Activated CD4-positive, alpha-beta T cell treated with anti-CD3 and anti-CD28 coated beads, Interleukin-2, amount 10 ng/mL, durations not matched to agents 7 days and 5 days (primary cell): ENCODE measurements at places on chromosomes 4 and X. TPM values are rescaled to one million over a fixed set of nuclear protein-coding genes. Genes with fewer than 3 reads are reported as not detected.
A peak's percentile ranks its signal among the peaks of the same experiment; 100 is the strongest.

PLXNB3 gene
- 0.23 TPM for total RNA-seq

- H3K27me3 ChIP-seq, result peaks cover 2% of the 10 kb centered on the region
- H3K27ac ChIP-seq, result no peak within 1 kb of the TSS
- H3K36me3 ChIP-seq, result no peaks in the 10 kb centered on the region
- H3K4me3 ChIP-seq, result no peak within 1 kb of the TSS
- no peak for DNase-seq
- no peaks in the 10 kb centered on the region for H3K4me1 ChIP-seq
These were observed at the start of gene REELD1 for GRCh38 chr4:146214238-146214637. Gene REELD1 (plus strand): TSS chr4:146214538. CDS start chr4:146216953, 2,415 bp downstream.

- DNase-seq, result no peak
- no peaks in the 10 kb centered on the region for H3K27me3 ChIP-seq
- no peak overlapping the region for H3K27ac ChIP-seq
- no peaks in the 10 kb centered on the region for H3K36me3 ChIP-seq
- no peak overlapping the region for H3K4me3 ChIP-seq
These were observed 1321.1 kb downstream of the RAPGEF2 start for GRCh38 chr4:160423879-160424451.

DNA sequence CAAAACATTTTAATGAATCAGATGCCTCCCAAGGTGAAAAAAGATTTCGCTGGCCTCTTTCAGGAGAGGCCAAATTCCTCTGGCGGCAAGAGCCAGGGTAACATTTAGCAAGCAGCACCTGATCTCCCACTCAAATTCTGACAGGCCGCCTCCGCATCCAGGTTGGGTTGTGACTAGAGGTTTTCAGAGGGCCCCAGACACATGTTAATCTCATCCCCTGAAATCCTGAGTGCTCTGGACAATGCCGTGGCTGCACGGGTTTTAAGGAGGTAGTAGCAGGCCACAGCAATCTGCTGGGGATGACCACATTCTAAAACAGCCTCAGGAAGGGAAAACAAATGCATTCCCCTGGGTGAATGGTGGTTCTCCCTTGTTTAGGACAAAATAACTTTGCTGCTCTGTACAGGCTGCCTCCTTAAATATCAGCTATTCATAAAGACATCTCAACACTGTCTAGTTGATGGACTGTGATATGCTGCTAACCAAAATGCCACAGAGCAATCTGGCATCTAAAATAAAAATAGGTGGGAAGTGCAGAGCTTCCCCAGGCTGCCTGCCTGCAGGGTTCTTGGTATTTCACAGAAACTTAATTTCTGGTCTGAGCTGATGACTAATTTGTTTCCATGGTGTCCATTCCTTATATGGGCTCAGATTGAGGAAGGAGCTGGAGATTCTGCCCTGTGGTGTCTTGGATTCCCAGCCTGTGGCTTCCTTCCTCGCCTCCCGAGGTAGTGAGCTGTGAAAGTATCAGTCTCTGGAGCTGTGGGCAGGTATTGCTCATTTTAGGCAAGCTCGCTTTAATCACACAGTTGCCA is 202.0 kb downstream of the DCLK2 start:
- no peaks in the 10 kb centered on the region for H3K27me3 ChIP-seq
- H3K4me3 ChIP-seq, result no peak overlapping the region
- no peak overlapping the region for H3K27ac ChIP-seq
- H3K4me1 ChIP-seq, result no peaks in the 10 kb centered on the region
- H3K36me3 ChIP-seq, result peaks cover 25% of the 10 kb centered on the region
- no peak for DNase-seq

- H3K36me3 ChIP-seq, result no peaks in the 10 kb centered on the region
- H3K27ac ChIP-seq, result no peak overlapping the region
- DNase-seq, result no peak
- H3K27me3 ChIP-seq, result no peaks in the 10 kb centered on the region
These were observed 22.0 kb downstream of the ADH7 start for GRCh38 chr4:99413140-99413539.

HSFX2 gene
- total RNA-seq, result not detected

DNA sequence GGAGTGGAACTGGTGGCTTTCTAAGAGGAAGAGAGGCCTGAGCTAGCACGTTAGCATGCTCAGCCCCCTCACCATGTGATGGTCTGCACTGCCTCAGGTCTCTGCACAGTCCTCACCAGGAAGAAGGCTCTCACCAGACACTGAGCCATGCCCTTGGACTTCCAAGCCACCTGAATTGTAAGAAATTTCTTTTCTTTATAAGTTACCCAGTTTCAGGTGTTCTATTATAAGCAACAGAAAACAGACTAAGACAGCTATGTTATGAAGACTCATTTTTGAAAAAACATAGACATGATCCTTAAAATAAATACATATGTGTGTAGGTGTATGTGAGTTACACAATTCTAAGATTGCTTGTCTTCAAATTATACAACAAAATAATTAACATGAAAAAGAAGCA is 74.7 kb downstream of the CEP44 start:
- H3K27ac ChIP-seq, result no peak overlapping the region
- peaks cover 17% of the 10 kb centered on the region for H3K4me1 ChIP-seq
- no peak overlapping the region for H3K4me3 ChIP-seq
- no peak for DNase-seq
- H3K36me3 ChIP-seq, result no peaks in the 10 kb centered on the region

GRCh38 chr4:182826391-182826790 is 90.8 kb downstream of the DCTD start:
- DNase-seq, result peak; percentile 35
- H3K4me1 ChIP-seq, result peaks cover 12% of the 10 kb centered on the region
- no peaks in the 10 kb centered on the region for H3K36me3 ChIP-seq
- H3K27ac ChIP-seq, result peak overlapping the region; percentile 41
- H3K4me3 ChIP-seq, result no peak overlapping the region

- H3K27me3 ChIP-seq, result peaks cover 32% of the 10 kb centered on the region
- no peak for DNase-seq
- no peak overlapping the region for H3K4me3 ChIP-seq
- no peaks in the 10 kb centered on the region for H3K4me1 ChIP-seq
- H3K27ac ChIP-seq, result no peak overlapping the region
- no peaks in the 10 kb centered on the region for H3K36me3 ChIP-seq
These were observed 61.3 kb downstream of the STOX2 start for GRCh38 chr4:183966371-183966770.

- no peak overlapping the region for H3K4me3 ChIP-seq
- no peaks in the 10 kb centered on the region for H3K36me3 ChIP-seq
- no peaks in the 10 kb centered on the region for H3K4me1 ChIP-seq
- no peak overlapping the region for H3K27ac ChIP-seq
These were observed 2138.8 kb downstream of the PCDH7 start for GRCh38 chr4:32858971-32859370.

DNA sequence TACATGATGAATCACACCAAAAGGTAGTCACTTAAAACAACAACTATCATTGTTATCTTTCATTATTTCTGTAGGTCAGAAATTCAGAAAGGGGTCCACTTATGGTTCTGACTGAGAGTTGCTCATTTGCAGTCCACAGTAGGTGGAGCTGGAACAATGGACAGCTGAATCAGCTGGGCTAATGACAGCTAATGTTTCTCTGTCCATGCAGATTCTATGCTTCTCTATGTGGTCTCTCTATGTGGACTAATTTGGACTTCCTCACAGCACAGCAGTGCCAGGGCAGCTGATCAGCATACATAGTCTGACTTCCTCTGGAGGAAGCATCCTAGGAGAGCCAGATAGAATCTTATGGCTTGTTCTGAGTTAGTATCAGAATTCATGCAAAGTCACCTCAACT is 131.7 kb upstream of the INTU start:
- no peaks in the 10 kb centered on the region for H3K36me3 ChIP-seq
- H3K4me3 ChIP-seq, result no peak overlapping the region
- no peak for DNase-seq
- H3K27me3 ChIP-seq, result peaks cover 2% of the 10 kb centered on the region
- H3K4me1 ChIP-seq, result no peaks in the 10 kb centered on the region
- H3K27ac ChIP-seq, result no peak overlapping the region

DNA sequence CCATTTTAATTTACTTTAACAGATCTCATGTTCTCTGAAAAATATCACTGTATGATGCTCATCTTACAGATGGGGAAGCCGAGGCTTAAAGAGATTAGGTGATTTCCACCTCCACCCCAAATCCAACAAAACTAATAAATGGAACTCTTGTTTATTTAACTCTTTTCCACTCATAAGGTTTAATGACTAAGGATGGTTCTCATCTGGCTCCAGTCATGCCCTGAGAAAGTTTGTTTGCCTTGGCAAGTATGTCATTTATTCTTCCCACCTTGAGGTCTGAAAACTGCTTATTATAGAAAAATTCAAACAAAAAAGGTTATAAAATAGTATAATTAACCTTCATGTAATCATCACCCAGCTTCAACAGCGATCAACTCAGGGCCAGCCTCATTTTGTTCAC is 56.3 kb downstream of the PPEF2 start:
- no peak overlapping the region for H3K27ac ChIP-seq
- no peaks in the 10 kb centered on the region for H3K36me3 ChIP-seq
- no peak overlapping the region for H3K4me3 ChIP-seq
- peaks cover 20% of the 10 kb centered on the region for H3K4me1 ChIP-seq
- H3K27me3 ChIP-seq, result no peaks in the 10 kb centered on the region

SPANXN2 gene
- total RNA-seq, result not detected

DNA sequence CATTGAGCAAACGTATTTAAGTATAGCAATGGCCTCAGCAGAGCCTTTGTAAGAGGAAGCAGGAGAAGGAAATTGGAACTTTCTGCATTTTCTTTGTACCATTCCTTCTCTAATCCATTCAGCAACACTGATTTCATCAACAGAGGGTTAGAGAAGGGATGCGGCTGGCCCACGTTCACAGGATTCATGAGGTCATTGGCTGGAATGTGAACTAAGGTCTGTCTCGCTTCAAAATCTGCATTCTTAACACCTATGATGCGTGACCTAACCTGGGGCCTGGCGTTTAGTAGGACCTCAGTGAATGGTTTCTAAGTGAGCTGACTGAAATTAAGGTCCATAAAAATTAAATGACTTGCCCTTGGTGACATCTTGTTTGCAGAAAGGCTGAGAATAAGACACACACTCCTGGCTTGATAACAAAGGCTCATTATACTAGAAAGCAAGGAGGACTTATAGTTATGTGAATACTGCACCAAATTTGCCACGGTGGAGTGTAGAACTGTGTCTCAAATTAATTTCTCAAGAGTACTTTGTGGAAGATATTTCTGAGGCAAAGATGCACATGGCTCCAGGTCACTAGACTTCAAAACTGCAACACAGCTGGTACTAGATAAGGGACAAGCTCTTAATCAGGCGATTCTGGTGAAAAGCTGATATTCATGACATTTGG is 25.4 kb downstream of the FGFBP1 start:
- no peak for DNase-seq
- peaks cover 10% of the 10 kb centered on the region for H3K27me3 ChIP-seq
- no peaks in the 10 kb centered on the region for H3K4me1 ChIP-seq
- H3K27ac ChIP-seq, result no peak overlapping the region
- no peaks in the 10 kb centered on the region for H3K36me3 ChIP-seq

UGT2B17 gene
- not detected for total RNA-seq

DNA sequence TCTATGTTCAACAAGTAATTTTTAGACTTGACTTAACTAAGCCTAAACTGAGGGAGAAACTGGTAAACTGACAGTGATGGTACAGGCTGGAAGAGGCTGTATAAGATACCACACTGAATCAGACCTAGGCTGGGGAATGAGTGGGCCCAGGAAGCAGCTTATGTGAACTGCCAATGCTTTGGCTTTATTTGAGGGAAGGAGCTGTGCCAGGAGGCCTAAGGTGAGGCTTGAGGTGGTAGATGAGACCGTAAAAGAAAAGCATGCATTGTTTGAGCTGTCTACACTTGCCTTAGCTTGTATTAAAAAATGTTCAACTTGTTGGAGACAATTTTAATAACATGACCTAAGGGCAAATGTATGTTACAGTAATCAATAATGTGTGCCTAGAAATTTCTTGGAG is 96.2 kb downstream of the RS1 start:
- H3K36me3 ChIP-seq, result no peaks in the 10 kb centered on the region
- no peaks in the 10 kb centered on the region for H3K27me3 ChIP-seq
- no peak overlapping the region for H3K27ac ChIP-seq
- H3K4me1 ChIP-seq, result no peaks in the 10 kb centered on the region

- DNase-seq, result no peak
- H3K4me3 ChIP-seq, result no peak overlapping the region
These were observed 1993.8 kb downstream of the ARAP2 start for GRCh38 chr4:34250562-34250961.

GRCh38 chr4:37839426-37839825 is 12.9 kb downstream of the PGM2 start:
- no peaks in the 10 kb centered on the region for H3K27me3 ChIP-seq
- DNase-seq, result no peak
- peaks cover 48% of the 10 kb centered on the region for H3K36me3 ChIP-seq
- H3K27ac ChIP-seq, result no peak overlapping the region
- H3K4me1 ChIP-seq, result peaks cover 17% of the 10 kb centered on the region

ENPEP gene
- not detected for total RNA-seq

- no peaks in the 10 kb centered on the region for H3K36me3 ChIP-seq
- no peaks in the 10 kb centered on the region for H3K4me1 ChIP-seq
- no peak for DNase-seq
- no peak overlapping the region for H3K4me3 ChIP-seq
- H3K27me3 ChIP-seq, result no peaks in the 10 kb centered on the region
These were observed 76.5 kb downstream of the MAPK10 start for GRCh38 chr4:86283371-86283770.

GPR119 gene
- not detected for total RNA-seq

TEX28 gene
- not detected for total RNA-seq

GRCh38 chr4:99816545-99817308 is at the start of gene DAPP1:
Gene DAPP1 (plus strand): TSS chr4:99816827. CDS start chr4:99816914, 87 bp downstream.
- H3K27me3 ChIP-seq, result no peaks in the 10 kb centered on the region
- peak within 1 kb of the TSS; percentile 94 for H3K27ac ChIP-seq
- DNase-seq, result peak; percentile 92
- H3K36me3 ChIP-seq, result peaks cover 26% of the 10 kb centered on the region
- peaks cover 60% of the 10 kb centered on the region for H3K4me1 ChIP-seq
- H3K4me3 ChIP-seq, result peak within 1 kb of the TSS; percentile 83

FNIP2 gene
- 16.4 TPM for total RNA-seq

GRCh38 chrX:14939644-14940043 is 66.4 kb downstream of the MOSPD2 start:
- peaks cover 1% of the 10 kb centered on the region for H3K27me3 ChIP-seq
- no peaks in the 10 kb centered on the region for H3K4me1 ChIP-seq
- no peak overlapping the region for H3K4me3 ChIP-seq
- H3K27ac ChIP-seq, result no peak overlapping the region
- DNase-seq, result no peak

GRID2 gene
- total RNA-seq, result not detected

DNA sequence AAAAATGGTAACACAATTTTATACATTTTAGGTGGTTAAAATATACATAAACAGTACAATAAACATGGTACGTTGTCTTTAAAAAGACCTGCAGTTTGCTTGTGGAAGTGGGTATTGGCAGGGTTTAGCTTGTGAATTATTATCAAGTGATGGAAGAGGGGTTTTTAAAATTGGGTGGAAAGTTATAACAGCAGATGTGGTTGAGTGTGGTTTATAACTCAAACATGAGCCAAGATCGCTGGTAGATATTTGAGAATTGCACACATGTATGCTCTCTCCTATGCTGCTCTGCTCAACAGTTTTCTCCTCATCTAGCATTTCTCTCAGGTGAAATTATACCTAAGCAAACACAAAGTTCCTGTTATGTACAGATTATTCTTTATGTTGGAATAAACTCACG is 14.0 kb downstream of the EPGN start:
- H3K4me1 ChIP-seq, result peaks cover 5% of the 10 kb centered on the region
- peaks cover 19% of the 10 kb centered on the region for H3K27me3 ChIP-seq
- no peak for DNase-seq
- H3K4me3 ChIP-seq, result no peak overlapping the region

CXCL8 gene
- total RNA-seq, result 0.15 TPM
